ENCODE measurements at places on chromosomes 1 and 21.

GRCh38 chr1:150321826-150322166, 463 bp downstream of the PRPF3 start:
- no peak for DNase-seq

DNA sequence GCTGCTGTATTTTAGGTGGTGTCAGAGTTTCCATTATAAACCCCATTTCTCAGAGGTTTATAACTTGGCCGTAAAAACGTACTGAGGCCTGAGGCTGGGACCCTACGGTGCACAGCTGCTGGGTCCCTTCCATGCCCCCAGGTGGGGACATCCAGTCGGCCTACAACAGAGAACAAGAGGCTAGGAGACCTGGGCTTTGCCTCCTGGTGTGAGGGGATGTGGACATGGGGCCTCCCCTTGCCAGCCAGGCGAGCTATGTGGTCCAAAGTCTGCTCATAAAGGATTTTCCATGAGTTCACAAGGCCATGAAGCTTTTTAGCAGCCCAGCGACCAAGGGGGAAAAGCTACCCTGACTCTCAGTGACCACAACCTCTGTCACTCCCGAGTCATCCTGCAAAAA, 261.5 kb upstream of the VAMP3 start:
- no peak for DNase-seq

- DNase-seq, result no peak
Observed at GRCh38 chr1:245855846-245856730, 651.0 kb downstream of the SMYD3 start.

DNA sequence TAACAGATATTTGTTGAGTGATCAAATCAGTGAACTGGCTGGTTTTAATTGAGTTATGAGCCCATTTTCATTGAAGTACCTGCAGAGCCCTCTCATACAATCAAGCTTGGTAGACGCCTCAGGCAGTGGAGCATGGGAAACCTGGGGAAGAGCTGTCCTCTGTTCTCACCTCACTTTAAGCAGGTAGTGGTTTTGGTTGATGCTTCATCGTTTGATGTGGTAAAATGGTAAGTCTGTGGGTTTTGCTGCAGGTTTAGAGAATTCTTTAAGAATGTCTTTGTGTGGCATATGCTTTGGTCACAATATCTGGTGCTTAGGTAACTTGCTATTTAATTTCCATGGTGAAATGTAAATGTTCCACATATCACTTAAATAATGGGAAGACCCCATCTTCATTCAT, 10.0 kb downstream of the LAMC1 start:
- no peak for DNase-seq

Data from HuH-7 (cell line).